ENCODE measurements at places on chromosomes 5 and 9. TPM values are rescaled to one million over a fixed set of nuclear protein-coding genes. Genes with fewer than 3 reads are reported as not detected.
A peak's percentile ranks its signal among the peaks of the same experiment; 100 is the strongest.

The GRM6 gene
- total RNA-seq, result not detected

The SLC6A19 gene
- total RNA-seq, result 0.09 TPM

The MLANA gene
- not detected for total RNA-seq

DNA sequence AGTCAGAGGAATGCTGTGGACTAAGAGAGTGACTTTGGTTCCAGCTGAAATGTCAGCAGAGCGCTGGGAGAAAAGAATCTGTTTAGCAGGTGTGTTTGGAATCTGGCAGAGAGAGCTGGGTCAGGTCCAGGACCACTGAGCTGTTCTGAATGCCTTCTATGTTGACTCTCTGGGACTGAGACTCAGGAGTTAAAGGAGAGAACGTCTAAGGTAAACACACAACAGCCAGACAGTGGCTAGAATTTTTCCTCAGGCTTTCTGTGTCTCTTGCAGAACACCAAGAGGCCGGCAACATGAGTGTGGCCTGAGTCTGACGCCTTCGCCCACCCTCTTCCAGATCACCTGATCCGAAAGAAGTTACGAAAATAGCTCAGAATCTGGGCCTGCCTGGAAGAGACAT lies 107.2 kb upstream of the ZNF462 start:
- DNase-seq, result no peak

- no peak for DNase-seq
These were observed 23.0 kb downstream of the C1QTNF2 start for GRCh38 chr5:160347448-160347847.

GRCh38 chr5:141560725-141561483 lies 57.9 kb downstream of the DIAPH1 start:
- DNase-seq, result peak; percentile 93

DNA sequence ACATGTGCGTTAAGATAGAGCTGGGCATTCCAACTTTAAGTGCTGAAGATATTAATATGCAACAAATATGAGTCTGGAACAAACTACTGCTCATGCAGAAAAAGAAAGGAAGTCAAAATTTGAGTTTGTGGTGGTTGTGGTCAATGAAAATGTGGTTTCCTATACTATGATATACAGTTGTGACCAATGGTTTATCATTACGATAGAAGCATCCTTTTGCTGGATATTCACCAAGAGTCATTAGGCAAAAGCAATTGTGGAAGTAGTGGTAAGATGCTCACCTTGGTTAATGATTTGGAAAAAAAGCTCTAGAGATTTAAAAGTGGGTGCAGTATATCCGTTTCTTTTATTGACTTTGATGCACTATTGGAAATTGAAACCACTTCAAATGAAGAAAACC lies 1007.0 kb downstream of the NR2F1-AS1 start:
- no peak for DNase-seq

DNA sequence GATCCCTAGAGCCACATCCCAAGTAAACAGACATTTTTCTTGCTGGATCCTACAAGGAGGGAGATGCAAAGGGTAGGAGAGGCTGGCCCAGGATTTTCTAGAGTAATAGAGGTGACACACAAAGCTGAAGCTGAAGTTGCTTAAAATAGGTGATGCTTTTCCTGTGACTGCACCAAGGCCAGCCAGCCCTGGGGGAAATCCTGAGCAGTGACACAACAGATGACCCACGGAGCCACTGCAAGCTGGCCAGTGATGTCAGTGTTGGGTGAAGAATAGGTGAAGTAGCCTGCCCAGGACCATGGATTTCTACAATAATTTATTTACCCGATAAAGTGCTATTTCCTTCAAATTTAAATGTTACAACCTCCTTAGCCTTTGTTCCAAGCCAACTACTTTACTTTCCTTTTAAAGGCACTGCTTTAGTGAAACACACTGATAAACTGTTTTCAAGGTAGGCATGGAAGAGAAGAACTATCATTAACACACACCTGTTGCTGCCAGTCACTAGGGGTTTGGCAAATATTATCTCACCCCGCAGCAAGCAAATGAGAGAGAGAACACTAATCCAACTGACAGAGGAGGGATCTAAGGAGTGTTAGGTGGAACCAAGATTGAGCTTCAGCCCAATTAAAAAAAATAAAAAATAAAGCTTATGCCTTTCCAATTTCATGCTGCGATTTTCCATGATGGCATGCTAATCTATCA lies 123.5 kb downstream of the CTNND2 start:
- DNase-seq, result no peak

- no peak for DNase-seq
These were observed 11.4 kb downstream of the ACTL7B start for GRCh38 chr9:108844391-108844790.

DNA sequence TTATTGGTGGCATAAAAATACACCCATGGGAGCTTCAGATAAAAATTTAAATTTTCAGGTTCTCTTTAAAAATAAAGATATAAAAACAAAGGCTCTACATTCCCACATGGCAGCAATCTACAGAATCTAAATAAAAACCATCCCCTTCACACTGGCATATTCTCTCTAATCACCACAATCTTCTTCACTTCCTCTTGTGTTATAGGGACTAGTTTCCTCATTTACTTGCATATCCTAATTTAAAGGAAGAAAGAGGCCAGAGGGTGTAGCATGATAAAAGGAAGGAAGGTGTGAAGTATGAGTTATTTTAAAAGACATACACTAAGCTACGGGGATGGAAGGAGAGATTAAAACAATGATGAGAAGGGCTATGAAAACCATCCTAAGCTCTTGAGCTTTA lies 390.5 kb downstream of the ZNF608 start:
- no peak for DNase-seq

GRCh38 chr9:72773570-72773969 lies 179.3 kb downstream of the ALDH1A1 start:
- DNase-seq, result no peak

DNA sequence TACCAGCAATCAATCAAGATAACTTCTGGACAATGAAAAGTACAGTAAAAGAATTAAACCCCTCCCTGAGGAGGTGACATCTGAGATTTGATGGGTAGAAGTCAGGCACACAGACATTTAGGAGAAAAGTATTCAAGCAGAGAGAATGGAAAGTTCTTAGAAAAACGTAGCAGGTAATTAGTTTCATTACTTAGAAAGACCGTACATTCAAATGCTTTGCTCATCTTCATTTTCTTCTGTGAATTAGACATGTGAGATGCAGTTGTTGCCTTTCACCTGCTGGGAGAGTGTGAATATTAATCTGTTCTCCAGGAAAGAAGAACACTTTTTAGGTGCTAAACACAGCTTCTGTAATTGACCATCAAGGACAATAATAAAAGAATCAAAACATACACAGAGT lies 71.3 kb upstream of the PPP1R2B start:
- DNase-seq, result no peak

GRCh38 chr9:93301911-93302541 lies 118.1 kb downstream of the WNK2 start:
- DNase-seq, result peak; percentile 45

DNA sequence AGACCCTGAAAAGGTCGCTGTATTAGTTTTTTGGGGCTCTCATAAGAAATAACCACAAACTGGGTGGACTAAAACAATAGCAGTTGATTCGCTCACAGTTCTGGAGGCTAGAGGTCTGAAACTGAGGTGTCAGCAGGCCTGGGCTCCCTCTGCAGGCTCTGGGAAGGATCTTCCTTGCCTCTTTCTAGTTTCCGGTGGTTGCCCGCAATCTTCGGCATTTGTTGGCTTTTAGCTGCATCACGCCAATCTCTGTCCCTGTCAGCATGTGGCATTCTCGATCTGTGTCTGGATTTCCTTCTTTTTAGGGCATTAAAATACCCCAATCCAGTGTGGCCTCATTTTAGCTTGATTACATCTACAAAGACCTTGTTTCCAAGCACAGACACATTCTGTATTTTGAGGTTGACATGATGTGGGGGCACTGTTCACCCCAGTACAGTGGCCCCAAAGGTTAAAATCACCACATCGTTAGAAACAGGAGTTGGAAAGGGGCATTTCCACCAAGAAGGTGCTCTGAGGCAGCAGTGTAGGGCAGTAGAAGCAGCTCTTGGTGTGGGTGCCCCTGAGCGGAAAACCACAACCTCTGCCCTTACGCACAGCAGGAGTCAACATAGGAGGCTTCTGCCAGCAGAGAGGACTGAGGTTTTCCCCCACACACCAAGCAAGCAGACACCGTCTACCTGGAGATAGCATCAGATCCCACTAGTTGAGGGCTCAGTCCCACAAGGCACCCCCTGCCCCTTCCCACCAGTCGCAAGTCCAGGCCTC lies 13.5 kb downstream of the ZNF79 start:
- peak; percentile 55 for DNase-seq

- DNase-seq, result no peak
These were observed 1325.0 kb upstream of the DMAC1 start for GRCh38 chr9:9124616-9125015.

DNA sequence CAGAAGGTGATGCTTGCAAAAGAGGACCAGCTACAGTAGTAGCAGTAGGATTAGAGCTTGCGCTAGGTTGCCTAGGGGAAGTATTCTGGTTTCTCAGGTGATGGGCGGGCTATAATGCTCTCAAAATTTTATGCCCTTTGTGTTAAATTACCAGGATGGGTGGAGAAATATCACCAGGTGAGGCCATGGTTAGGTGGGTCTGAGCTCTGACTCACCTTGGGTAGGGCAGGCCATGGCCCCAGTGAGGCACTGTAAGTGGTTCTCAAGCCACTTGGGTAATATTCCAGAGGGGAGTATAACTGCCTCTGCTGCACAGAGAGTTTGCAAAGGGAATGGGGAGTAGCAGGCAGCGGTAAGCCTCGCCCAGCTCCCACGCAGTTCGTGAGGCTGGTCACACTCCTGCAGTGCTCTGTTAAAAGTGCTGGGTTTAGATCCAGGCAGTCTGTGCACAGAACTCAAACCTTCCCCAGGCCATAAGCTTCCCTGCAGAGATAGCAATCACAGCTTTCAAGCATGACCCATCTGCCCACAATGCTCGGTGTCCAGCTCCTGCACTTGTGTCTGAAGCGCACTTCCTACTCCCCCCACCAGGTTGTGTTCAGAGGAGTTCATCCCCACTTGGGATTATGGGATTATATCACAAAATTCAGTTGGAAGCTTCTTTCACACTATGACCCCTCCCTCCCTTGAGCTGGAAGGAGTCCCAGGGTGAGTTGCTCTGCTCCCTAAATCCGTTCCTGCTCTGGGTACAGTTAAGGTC lies 575.0 kb downstream of the CHSY3 start:
- peak; percentile 49 for DNase-seq

- DNase-seq, result no peak
These were observed 49.2 kb upstream of the STXBP1 start for GRCh38 chr9:127562841-127563401.

DNA sequence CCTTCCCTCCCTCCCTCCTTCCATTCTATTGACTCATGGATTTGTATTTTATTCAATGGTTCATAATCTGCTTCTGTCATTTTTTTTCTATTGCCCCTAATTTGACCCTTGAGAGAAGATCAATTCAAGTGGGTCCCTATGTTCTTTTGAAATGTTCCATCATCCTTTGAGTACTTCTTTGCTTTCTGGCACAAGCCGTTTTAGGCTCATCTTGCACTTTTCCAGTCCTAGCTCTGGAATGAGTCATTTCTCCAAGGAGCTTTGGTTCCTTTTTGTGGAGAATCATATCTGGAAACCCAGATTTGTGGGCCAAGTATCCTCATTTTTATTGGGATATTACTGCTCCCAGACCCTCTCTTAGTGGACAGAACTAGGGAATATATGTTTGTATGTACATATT lies 126.8 kb upstream of the PTPN3 start:
- DNase-seq, result no peak

Data from endodermal cell (in vitro differentiated cells).